Ureter (tissue), 1 donor: ENCODE measurements at places on chromosomes 6 and 20. TPM values are rescaled to one million over a fixed set of nuclear protein-coding genes. Genes with fewer than 3 reads are reported as not detected.

CASS4 gene
- total RNA-seq, result 0.91 TPM

SLC22A7 gene
- total RNA-seq, result not detected

CRISP3 gene
- 117 TPM for total RNA-seq

NKAIN4 gene
- not detected for total RNA-seq

DNA sequence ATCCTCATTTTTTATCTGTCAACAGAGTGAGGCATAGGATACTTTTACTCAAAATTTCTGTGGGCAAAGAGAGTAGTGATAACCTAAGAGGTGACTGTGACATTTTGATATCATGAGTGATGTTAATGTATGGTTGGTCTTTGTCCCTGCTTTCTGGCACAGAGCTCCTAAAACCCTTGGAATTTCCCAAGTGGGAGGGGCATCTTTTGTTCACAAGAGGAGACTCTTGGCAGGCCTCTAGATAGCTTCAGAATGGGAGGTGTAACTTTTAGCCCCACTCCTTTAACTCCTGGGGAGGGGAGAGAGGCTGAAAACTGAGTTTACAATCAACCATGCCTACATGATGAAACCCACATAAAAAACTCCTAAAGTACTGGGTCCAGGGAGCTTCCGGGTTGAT, 527.8 kb downstream of the RFPL4B start:
- DNase-seq, result no peak

- no peak for DNase-seq
Measured at GRCh38 chr6:100078509-100078908, 84.5 kb upstream of the MCHR2 start.

DEF6 gene
- 28.0 TPM for total RNA-seq

GABRR1 gene
- not detected for total RNA-seq

DSP gene
- 67.6 TPM for total RNA-seq

GRCh38 chr6:147184379-147184778, 19.8 kb upstream of the STXBP5 start:
- no peak for DNase-seq
